Smooth muscle cell of the coronary artery (primary cell): ENCODE measurements at places on chromosomes 4 and X. TPM values are rescaled to one million over a fixed set of nuclear protein-coding genes. Genes with fewer than 3 reads are reported as not detected.

Gene PRRG3
- 2.1 TPM in 1 of 2 replicates, not detected in the other for total RNA-seq

Gene CYLC1
- total RNA-seq = not detected in 2 replicates

Gene CNOT6L
- total RNA-seq = 8.0 and 8.9 TPM in 2 replicates

Gene LDB2
- total RNA-seq = 31.3 and 543 TPM in 2 replicates

Gene RBMXL3
- total RNA-seq = not detected in 2 replicates

Gene MAGEA2
- total RNA-seq = not detected in 2 replicates

Gene FAM241A
- 0.47 and 1.1 TPM in 2 replicates for total RNA-seq

Gene ABCE1
- total RNA-seq = 51.0 and 80.5 TPM in 2 replicates

Gene MTTP
- total RNA-seq = 0.08 TPM in 1 of 2 replicates, not detected in the other

Gene CPZ
- total RNA-seq = 0.98 and 33.7 TPM in 2 replicates

Gene NEK1
- 6.1 and 7.5 TPM in 2 replicates for total RNA-seq

Gene OTC
- total RNA-seq = not detected in 2 replicates

Gene RAB28
- total RNA-seq = 6.0 and 9.7 TPM in 2 replicates

Gene RPL39
- 2,273 and 2,296 TPM in 2 replicates for total RNA-seq

Gene USP17L27
- total RNA-seq = not detected in 2 replicates

Gene CXCL3
- total RNA-seq = 0.47 and 0.68 TPM in 2 replicates

Gene CENPVL1
- not detected in 2 replicates for total RNA-seq

Gene SHOX
- not detected in 2 replicates for total RNA-seq

Gene CD40LG
- not detected in 2 replicates for total RNA-seq

Gene UGT2B17
- total RNA-seq = not detected in 2 replicates

Gene ANK2
- total RNA-seq = 17.0 and 403 TPM in 2 replicates

Gene RTL5
- total RNA-seq = 0.83 and 3.3 TPM in 2 replicates

Gene SOX3
- total RNA-seq = not detected in 2 replicates

Gene TMEM271
- total RNA-seq = not detected in 2 replicates

Gene CETN2
- total RNA-seq = 19.0 and 31.3 TPM in 2 replicates

Gene SSX2
- total RNA-seq = not detected in 2 replicates

Gene RIBC1
- 0.68 and 0.94 TPM in 2 replicates for total RNA-seq

Gene GSX2
- not detected in 2 replicates for total RNA-seq

Gene TAB3
- total RNA-seq = 2.1 and 5.2 TPM in 2 replicates

Gene H2BW1
- total RNA-seq = not detected in 2 replicates

Gene SRPK3
- total RNA-seq = under 0.01 and 0.30 TPM in 2 replicates

Gene SLC6A14
- not detected in 2 replicates for total RNA-seq
